Pulmonary artery endothelial cell (primary cell): ENCODE measurements at places on chromosomes 5 and 9. TPM values are rescaled to one million over a fixed set of nuclear protein-coding genes. Genes with fewer than 3 reads are reported as not detected.

GRCh38 chr9:133430244-133430643 lies 8.1 kb downstream of the ADAMTS13 start:
- DNase-seq: no peak

DNA sequence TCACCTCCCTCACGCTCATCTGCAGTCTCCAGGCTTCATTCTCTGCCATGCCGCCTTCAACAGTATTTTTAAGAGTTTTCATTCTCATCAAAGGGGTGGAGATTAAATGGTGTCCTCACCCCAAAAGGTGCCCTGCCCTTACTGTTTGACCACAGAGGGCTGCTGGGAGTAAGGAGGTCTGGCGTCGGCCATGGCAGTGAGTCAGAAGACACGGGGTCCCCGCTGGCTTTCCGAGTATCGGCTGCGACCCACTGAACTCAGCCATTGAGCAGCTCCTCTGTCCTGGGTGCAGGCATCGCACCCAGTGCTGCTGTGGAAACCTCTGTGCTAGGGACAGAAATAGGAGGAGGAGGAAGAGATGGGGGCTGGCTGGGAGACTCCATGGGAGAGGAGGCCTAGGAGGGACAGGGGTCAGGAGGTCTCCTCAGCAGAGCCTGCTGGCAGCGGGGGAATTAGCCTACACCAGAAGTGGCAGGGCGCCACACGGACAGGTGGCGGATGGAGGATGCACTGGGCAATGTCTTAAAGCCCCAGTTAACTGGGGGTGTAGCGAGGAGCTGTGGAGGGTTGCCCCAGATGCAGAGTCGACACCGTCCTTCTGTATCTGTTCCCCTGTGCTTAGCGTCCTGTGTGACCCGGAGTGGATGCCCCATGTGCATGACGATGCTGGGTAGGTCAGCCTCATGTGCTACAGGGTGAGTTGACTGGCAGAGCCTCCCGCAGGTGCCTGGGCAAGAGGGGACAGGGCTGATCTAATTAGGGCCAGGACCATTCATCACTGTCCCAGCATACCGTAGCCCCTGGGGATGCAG lies 15.4 kb upstream of the PLEKHG4B start:
- no peak for DNase-seq

DNA sequence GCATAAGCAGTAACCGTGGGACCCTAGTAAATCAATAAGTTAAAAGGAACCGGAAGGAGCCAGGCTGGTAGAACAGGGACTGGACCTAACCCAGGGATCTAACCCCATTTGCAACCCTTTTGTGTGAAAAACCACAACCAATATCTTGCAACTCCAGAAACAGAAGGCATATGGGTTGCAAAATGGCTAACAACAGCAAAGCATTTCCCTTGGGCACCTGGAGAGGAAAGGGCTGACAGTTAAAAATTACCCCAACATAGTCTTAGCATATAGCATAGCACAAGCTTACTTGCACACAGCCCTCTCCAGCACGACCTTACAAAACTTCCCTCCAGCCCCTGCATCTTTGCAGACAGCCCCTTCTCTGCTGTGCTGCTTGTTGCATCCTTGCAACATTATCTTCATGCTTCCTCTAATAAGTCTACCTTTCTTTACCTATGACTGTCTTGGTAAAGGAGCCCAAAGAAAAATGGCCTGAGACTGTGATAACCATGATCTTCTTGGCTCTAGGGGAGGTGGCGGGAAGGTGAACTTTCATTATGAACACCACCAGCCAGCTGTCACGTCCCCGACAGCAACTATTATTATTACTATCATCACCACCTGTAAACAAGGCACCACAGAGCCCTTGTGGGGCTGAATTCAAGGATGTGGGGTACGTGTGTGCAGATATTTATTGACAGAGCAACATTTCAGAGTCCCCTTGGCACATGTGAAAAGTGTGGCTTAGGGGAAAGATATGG lies 49.8 kb downstream of the PRRC1 start:
- no peak for DNase-seq

GRCh38 chr5:52580921-52581320 lies 206.8 kb upstream of the ITGA1 start:
- DNase-seq: no peak

DNA sequence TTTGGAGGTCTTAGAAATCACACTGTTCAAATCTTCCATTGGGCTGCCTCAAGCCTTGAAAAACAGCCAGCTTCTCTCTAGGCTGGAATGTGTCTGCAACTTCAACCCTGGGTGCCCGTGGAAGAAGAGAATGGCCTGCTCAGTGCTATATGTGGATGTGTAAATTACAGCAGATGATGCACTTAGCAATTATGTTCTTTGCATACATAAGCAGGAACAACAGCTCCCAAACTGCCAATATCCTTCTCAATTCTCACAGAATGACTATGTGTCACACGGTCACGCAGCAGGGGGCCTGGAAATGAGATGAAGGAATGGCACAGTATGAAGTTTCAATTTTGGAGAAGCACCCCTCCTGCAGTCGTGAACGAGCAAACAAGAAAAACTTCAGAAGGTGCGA lies 175.2 kb upstream of the SMARCA2 start:
- no peak for DNase-seq

The ERCC6L2 gene
- 57.5 and 61.6 TPM in 2 replicates for total RNA-seq

GRCh38 chr5:108366500-108366899 lies 15.4 kb downstream of the FBXL17 start:
- DNase-seq: no peak

- no peak for DNase-seq
Observed at GRCh38 chr9:125549465-125549871, 157.5 kb downstream of the MAPKAP1 start.

The SGCD gene
- total RNA-seq: not detected in 2 replicates

- no peak for DNase-seq
Observed at GRCh38 chr9:20524776-20525175, 97.5 kb downstream of the MLLT3 start.

DNA sequence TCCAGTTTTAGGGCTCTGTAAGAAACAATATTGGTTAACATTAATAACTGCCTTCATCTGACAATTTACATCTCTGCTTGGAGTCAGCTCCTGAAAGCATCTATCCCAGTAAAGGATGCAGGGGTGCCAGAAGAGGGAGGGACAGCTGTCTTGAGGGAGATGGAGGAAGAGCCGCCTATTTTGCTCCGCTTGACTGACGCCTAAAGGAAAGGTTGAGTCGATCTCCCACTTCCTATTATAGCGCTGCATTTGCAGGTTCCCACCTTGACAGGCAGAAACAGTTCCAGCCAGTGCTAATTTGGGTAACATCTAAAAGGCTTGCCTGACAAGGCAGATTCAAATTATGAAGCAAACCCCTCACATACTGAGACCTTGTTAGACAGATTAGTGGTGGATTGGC lies 374.6 kb downstream of the SPATA31D1 start:
- no peak for DNase-seq

The BDP1 gene
- 25.8 and 36.6 TPM in 2 replicates for total RNA-seq

The MARVELD2 gene
- total RNA-seq: 4.7 and 9.2 TPM in 2 replicates

GRCh38 chr5:168604436-168604835 lies 25.3 kb upstream of the PANK3 start:
- DNase-seq: no peak

DNA sequence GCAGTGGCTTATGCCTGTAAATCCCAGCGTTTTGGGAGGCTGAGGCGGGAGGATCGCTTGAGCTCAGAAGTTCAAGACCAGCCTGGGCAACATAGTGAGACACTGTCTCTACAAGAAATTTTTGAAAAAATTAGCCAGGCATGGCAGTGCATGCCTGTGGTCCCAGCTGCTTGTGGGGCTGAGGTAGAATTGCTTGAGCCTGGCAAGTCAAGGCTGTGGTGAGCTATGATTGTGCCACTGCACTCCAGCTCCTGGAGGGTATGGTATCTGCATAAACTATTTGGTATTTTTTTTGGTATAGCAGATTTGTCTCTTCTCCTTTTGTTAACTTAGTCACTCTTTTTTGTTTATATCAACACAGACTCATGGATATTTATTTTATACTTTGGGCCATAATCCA lies 61.5 kb upstream of the TEX48 start:
- DNase-seq: no peak

DNA sequence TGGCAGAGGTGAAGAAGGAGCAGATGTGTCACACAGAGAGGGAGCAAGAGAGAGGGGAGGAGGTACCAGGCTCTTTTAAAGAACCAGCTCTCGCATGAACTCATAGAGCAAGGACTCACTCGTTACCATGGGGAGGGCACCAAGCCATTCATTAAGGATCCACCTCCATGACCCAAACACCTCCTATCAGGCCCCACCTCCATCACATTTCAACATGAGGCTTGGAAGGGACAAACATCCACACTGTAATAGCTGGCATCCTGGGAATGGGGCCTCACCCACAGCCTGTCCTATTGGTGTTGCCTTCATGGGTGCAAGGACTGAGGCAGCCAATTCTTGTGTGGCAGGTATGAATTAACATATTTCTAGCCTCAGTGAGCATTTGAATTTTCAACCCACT lies 11.6 kb upstream of the TNFAIP8 start:
- DNase-seq: no peak

DNA sequence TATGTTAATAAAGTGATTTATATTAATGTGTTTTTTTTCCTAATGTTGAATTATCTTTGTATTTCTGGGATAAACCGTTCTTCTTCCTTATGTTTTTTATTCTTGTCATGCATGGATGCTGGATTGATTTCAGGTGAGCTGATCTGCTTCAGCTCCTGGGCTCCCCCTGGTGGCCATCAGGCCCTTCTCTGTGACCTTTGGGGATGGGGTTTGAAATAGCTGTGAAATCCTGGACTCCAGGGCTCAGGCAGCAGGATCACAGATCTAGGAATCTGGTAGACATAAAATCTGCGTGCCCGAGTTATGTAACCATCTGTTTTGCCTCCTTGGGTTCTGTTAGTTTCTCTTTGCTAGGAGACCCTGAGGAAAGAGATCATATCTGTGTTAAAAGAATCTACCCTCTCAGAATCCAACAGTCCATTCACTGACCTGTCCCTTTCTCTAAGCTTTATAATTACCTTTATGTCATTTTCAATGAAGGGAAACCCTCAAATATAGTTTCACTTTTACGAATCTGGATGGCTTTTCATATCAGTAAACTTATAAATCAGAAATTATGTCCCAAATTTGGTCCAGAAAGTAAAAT lies 12.2 kb upstream of the OR13J1 start:
- peak; percentile 37 for DNase-seq

The PLAC8L1 gene
- total RNA-seq: not detected in 2 replicates

DNA sequence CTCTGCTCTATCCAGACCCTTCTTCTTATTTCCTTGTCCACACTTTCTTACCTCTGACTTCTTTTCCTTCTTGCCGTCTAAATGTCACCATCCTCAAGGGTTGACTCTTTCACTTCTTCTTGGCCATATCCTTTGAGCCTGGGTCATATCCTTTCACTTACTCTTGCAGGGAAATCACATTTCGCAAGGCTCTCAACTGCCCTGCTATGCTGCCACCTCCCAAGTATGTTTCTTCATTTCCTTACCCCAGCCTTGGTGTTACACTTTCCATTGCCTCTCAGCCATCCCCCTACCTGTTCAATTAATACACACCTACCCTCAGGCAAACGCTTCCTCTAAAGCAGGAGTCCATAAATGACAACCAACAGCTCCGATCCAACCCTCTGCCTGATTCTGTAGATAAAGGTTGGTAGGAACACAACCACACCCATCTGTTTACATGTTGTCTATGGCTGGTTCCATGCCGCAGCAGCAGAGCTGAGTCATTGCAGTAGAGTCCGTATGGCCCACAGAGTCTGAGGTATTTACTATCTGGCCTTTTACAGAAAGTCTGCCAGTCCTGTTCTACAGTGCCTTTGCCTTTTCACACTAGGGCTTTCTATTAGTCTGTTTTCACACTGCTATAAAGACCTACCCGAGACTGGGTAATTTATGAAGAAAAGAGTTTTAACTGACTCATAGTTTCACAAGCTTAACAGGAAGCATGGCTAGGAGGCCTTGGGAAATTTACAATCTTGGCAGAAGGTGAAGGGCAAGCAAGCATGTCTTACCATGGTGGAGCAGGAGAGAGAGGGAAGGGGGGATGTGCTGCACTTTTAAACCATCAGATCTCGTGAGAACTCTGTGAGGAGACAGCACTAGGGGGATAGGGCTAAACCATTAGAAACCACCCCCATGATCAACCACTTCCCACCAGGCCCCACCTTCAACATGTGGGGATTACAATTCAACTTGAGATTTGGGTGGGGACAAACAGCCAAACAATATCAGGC lies 97.9 kb downstream of the SV2C start:
- DNase-seq: no peak

The GPR150 gene
- 0.20 and 0.32 TPM in 2 replicates for total RNA-seq

GRCh38 chr9:93450945-93451815 lies at the start of gene FAM120A:
FAM120A (plus strand) TSS chr9:93451685; CDS start chr9:93451916, 231 bp downstream.
- DNase-seq: no peak

GRCh38 chr9:95008151-95008771 lies 281.8 kb downstream of the AOPEP start:
- DNase-seq: no peak
